Fibroblast of upper back skin (primary cell): ENCODE measurements at places on chromosomes 4 and X.

GRCh38 chrX:68286076-68286475 is 147.2 kb downstream of the OPHN1 start:
- DNase-seq, result no peak

GRCh38 chr4:1338752-1339414 is 8.1 kb upstream of the UVSSA start:
- no peak for DNase-seq

- no peak for DNase-seq
Measured at GRCh38 chrX:6891404-6891803, 256.1 kb upstream of the STS start.

GRCh38 chr4:118036336-118036735 is 2.0 kb downstream of the NDST3 start:
- DNase-seq, result no peak
